ENCODE measurements at places on chromosomes 6 and 20. TPM values are rescaled to one million over a fixed set of nuclear protein-coding genes. Genes with fewer than 3 reads are reported as not detected.

- no peak for DNase-seq
These were observed 28.2 kb downstream of the DSTN start for GRCh38 chr20:17598013-17598550.

- no peak for DNase-seq
These were observed 94.4 kb downstream of the NCR2 start for GRCh38 chr6:41429506-41430504.

- DNase-seq = no peak
These were observed 81.7 kb downstream of the BACH2 start for GRCh38 chr6:90214966-90215365.

The MYBL2 gene
- total RNA-seq = 0.60 TPM

The RSPH9 gene
- 0.19 TPM for total RNA-seq

Data from posterior vena cava (tissue), 2 donors.